Activated T-cell treated with anti-CD3 and anti-CD28 coated beads, Interleukin-2, amount 50 U/mL, for 4 hours (primary cell): ENCODE measurements at places on chromosomes 12 and 14. TPM values are rescaled to one million over a fixed set of nuclear protein-coding genes. Genes with fewer than 3 reads are reported as not detected.
A peak's percentile ranks its signal among the peaks of the same experiment; 100 is the strongest.

DCN gene
- total RNA-seq, result 3.4 TPM

PPP1R3E gene
- 7.9 TPM for total RNA-seq

PPFIA2 gene
- not detected for total RNA-seq

PRH2 gene
- not detected for total RNA-seq

PTGER2 gene
- 17.6 TPM for total RNA-seq

C12orf50 gene
- not detected for total RNA-seq

NEUROD4 gene
- not detected for total RNA-seq

MYO1A gene
- total RNA-seq, result 1.0 TPM

RTL1 gene
- not detected for total RNA-seq

CLEC4C gene
- not detected for total RNA-seq

AHNAK2 gene
- total RNA-seq, result under 0.01 TPM

DNA sequence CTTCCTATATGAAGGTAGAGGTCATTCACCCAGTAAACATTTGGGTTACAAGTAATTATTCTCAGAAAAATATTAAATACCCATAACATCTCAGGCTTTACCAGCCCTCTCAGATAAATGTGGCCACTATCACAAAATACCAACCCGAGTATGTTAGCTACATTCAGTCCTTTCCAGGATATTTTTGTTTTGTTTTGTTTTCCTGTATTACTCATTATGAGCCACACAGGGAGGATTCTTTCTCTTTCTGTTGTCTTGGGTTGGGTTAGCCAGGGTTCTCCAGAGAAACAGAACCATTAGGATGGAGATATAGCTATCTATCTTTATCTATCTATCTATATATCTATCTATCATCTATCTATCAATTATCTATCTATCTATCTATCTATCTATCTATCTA, 947.6 kb upstream of the MDGA2 start:
- DNase-seq, result no peak

DNA sequence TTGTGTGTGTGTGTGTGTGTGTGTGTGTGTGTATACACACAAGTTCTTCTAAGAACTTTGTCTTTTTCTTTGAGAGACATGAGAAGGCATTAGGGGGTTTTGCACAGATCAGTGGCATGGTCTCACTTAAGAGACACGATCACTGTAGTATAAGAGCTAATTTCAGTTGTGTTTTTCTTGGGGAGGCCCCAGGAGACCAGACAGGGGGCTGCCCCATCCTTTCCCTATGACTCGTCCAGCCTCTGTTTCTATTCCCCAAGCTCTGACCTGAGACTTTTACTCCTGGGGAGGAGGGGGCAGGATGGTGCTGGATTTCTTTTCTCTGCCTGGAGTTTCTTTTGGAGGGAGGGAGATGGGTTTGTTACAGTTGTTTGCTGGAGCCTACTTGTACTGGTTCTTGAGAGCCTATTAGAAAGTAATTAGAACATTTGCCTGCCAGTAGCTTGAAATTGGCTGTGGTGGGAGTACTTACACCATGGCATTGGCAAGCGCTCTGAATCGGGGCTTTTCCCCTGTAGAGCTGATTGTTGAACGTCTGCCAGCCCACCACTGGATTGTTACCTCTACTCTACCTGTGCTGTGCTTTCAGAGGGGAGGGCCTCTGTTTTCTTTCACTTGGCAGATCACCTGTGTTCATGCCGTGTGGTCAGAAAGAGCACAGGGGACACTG, 109.5 kb downstream of the TSPAN9 start:
- DNase-seq, result no peak

- DNase-seq, result no peak
Measured at GRCh38 chr14:23443411-23443812, 8.0 kb upstream of the MYH7 start.

DNA sequence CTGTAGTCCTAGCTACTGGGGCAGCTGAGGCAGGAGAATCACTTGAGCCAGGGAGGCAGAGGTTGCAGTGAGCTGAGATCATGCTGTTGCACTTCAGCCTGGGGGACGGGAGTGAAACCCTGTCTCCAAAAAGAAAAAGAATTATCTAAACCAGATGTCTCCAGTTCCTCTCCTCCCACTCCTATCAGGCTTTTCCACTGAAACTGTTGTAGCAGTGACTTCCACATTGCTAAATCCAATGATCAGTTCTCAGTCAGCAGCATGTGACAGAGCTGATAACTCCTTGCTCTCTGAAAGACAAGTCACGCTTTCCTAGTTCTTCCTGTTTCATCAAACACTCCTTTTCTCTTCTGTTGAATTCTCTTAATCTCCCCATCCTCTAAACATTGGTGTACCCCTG, 8.6 kb downstream of the SLC38A6 start:
- no peak for DNase-seq

- no peak for DNase-seq
Measured at GRCh38 chr12:81330480-81330879, 252.6 kb downstream of the ACSS3 start.

DNA sequence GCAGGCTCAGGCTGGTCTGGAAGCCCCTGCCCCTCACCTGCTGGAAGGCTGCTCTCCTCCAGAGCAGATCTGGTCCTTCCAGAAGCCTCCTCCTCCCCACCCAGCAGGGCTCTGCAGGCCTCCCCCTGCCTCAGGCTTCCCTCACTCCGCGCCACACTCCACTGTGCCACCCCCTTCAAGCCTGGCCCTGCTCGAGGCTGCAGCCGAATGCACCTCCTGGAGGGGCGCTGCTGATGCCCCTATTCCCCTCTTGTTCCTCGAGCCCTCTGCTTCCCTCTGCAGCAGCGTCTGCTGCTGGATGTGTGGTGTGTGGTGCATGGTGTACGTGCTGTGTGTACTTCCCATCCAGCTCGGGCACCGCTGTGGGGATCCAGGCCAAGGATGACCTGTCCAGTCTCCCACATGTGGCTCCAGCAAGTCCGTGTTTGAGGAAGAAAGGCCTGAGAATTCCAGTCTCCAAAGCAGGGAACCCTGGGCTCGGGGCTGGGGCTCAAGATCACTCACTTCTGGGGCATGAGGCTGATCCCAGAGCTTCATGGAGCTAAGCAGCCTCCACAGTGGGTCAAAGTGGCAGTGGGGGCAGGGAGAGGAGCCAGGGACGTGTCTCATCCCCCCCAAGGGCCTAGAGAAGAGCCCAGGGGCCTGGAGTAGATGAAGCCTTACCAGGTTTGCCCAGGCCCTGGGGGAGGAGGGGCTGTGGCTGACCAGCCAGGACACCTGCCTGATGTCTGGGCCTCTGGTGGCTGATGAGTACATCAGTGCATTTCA, 136.0 kb upstream of the C14orf180 start:
- no peak for DNase-seq

DNA sequence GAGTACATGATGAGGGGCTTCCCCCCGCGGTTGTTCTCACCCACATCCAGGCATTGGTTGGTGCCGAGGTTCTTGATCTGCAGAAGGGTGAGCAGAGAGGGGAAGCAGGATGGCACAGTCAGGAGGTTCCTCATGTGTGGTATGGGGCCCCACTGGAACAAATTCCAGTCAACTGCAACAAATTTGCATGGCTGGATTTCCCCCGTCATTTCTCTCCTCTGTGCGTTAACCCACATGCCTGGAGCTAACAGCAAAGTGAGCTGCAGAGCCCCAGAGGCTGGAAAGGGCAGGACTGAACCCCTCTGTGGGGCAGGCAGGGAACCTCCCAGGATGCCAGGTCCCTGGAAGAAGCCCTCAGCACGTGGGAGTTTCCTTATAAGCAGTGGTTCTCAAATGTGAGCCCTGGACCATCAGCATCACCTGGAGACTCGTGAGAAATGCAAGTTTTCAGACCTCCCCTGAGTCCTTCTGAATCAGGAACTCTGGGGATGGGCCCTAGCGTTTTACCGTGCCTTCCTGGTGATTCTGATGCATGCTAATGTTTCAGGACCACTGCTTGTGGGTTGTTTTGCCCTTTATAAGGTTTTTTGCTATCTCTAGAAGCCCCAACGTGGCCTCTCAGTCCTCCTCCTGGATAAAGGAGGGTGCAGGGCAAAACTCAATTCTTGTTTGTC, 11.0 kb upstream of the CELA1 start:
- DNase-seq, result no peak

DNA sequence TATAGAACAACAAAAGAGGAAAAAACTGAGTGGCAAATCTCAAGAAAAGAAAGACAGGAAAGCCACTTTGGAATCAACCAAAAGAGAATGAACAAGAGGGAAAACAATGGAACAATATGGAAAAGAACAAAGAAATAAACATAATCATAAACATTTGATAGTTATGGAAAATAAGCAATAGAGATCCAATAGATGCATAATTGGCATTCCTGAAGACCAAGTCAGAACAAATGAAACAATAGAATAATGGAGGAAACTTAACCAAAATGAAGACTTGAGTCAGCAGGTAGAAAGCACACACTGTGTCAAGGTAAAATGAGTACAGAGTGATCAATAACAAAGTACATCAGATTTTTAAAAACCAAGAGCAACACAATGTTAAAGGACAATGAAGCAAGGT, 10.1 kb upstream of the RPS6KA5 start:
- no peak for DNase-seq

GRCh38 chr12:22083167-22083566, 37.1 kb downstream of the CMAS start:
- peak; percentile 12 for DNase-seq

- DNase-seq, result peak; percentile 60
Measured at GRCh38 chr12:121781998-121782979, 11.2 kb downstream of the RHOF start.

GRCh38 chr12:87323369-87323768, 705.8 kb downstream of the C12orf50 start:
- no peak for DNase-seq

DNA sequence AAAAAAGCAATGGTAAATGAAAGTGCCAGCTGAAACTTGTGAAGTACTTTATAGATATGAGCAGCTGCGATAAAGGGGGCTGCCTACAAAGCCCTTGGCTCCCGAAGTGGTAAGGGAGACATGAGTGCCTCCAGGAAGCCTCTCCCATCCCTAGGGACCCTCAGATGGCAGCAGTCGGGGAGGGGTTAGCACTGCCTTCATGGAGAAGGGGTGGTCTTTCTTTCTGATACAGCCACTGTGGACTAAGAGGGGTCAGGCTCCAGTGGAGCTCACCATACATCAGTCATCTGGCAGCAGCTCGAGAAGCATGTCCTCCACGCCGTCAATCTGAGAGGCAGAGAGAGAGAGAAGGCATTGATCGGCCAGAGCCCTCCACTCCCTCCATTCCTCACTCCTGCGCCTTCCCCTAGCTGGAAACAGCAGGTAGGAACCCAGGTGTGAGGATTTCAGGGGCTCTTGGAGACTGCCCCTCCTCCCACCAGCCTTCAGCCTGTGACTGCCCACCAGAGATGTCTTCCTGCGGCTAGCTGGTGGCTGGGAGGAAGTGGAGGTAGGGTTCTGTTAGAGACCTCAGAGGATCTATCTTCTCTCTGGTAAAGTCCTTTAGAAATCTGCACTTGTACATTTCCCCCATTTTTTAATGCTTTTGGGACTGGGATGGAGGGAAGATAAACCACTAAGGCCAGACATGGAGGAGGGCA, 2.3 kb downstream of the TCL1A start:
- DNase-seq, result no peak

DNA sequence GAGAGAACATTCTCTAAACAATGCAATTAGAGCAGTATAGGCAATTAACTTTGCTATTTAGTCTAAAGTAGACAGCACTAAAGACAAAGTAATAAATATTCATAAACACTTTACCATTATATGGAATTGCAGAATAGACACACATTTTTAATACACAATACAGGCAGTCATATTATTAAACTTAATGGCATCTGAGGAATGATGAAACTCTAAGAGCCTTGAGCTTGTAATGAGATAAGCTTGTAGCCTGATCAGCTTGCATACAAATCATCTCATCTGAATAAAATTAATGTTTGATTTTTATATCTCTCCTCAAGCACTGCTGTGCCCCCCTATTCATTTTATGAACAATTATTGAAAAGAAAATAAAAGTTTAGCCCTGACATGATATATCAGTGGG, 107.6 kb downstream of the MGAT4C start:
- no peak for DNase-seq

DNA sequence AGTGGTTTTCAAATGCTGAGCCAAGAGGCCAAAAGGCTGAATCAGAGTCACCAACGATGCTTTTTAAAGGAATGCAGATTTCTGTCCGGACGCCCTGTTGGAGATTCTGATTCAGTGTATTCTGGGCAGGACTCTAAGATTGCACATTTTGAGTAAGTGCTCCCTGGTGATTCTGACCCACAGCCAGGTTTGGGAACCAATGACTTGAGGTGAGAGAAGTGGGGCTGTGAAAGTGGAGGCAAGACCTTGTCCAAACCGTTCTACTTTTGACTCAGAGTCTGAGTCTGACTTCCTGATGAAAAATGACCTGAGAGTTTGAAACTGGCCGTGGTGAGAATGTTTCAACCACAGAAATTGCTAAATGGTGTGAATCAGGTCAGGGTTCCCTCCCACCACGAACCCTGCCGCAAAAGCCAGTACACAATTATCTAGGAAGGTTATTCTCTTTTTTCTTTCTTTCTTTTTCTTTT, 90.2 kb downstream of the NTN4 start:
- no peak for DNase-seq
